ENCODE measurements at places on chromosomes 16 and 17.

DNA sequence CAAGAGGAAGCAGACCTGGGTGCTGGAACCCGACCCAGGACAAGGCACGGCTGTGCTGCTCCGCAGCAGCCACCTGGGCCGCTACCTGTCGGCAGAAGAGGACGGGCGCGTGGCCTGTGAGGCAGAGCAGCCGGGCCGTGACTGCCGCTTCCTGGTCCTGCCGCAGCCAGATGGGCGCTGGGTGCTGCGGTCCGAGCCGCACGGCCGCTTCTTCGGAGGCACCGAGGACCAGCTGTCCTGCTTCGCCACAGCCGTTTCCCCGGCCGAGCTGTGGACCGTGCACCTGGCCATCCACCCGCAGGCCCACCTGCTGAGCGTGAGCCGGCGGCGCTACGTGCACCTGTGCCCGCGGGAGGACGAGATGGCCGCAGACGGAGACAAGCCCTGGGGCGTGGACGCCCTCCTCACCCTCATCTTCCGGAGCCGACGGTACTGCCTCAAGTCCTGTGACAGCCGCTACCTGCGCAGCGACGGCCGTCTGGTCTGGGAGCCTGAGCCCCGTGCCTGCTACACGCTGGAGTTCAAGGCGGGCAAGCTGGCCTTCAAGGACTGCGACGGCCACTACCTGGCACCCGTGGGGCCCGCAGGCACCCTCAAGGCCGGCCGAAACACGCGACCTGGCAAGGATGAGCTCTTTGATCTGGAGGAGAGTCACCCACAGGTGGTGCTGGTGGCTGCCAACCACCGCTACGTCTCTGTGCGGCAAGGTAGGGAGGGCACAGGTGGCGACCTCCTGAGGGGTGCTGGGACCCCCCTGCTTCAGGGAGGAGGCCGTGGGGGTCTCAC is 667 bp downstream of the FSCN2 start:
- no peak for DNase-seq

- DNase-seq: no peak
Observed at GRCh38 chr17:80598813-80599545, 54.3 kb downstream of the RPTOR start.

DNA sequence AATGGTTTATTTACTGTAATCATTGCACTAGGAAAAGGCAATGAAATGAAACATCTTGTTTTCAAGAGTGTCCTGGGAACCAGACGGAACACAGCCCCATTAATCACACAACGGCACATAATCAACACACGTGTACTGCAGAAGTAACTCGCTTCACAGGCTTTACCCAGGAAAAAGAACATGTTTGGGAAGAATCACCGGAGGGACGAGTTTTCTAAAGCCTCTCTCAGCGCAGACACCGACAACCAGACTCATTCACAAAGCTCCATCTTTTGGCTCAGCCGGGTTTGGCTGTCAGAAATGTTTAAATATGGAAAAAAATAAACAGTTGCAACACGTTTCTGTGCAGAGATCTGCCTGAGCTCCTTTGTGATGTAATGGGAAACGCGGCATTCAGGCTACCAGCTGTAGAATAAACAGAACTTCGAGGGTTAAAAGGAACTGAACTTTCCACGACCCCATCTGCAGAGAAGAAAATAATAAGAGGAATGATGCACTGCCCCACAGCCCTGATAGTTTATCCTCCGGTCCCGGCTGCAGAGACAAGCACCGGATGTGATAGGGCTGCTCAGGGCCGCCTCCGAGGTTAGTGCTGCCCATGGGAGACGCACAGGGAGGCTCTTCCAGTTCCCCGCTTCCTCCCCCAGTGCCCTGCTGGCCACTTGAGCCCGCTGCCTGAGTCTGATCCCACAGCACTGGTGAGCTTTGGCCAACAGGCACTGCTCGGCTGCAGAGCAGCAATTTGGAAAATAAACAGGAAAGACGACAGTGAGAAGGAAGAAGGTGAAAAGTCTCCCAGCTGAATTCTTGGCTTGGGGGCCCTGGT is 119.8 kb downstream of the HIC1 start:
- DNase-seq: no peak

DNA sequence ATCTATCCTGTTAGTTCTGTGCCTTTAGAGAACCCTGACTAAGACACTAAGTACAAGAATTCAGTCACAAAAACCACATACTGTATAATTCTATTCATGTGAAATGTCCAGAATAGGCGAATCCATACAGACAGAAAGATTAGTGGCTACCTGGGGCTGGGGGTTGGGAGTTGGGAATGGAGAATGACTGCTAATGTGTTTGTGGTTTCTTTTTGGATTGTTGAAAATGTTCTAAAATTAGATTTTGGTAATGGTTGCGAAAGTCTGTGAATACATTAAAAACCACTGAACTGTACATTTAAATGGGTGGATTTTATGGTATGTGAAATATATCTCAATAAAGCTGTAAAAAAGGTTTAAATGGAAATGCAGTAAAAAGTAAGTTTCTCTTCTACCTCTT is 80.4 kb upstream of the AKTIP start:
- DNase-seq: no peak

GRCh38 chr17:81452551-81452950 is 57.3 kb downstream of the BAHCC1 start:
- DNase-seq: no peak

DNA sequence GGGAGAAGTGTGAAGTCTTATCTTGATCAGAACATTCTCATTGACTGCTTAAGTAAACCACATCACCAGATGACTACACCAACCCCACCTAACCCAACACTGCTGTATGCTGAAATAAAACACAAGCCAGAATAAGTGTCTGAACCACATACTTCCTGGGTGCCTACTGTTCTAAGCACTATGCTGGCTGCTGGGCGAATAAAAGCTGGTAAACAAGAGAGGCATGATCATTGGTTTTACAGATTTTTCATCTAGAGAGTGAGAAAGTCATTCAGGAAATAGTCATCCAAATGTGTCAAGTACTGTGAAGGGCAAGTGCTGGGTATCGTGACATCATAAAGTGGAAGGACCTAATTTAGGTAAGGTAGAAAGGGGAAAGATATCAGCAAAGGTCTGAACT is 199.0 kb upstream of the SOX9 start:
- DNase-seq: no peak

DNA sequence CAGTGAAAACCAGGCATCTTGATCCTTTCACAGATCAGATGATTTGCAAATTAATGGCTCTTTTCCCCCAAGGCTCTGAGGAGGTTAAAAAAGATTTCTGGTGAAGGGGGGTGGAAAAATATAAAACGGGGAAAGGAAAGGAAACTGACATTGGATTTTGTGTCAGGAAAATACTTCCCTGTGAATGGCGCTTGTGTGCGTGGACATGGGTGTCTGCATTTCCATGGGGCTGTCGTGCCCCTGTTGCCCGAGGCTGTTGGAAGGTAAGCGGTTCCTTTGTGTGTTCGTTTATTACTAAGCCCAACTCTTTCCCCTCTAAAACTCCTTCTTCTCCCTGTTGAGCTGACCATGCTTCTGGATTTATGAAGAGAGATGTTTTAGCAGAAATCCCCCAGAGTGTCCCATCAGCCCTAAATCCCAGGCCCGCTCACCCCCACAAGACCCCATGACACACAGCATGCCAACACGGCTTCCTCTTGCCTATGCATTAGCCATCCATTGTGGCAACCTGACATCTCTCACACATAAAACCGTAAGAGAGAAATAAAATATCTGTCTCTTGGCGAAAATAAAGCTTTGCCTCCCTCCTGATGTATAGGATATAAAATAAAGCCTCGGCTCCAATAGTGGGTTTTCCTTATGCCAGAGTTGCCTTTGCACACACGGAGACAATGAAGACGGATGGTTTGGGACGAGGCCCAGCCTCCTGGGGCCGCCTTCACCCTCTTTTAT is 7.3 kb upstream of the LHX1 start:
- no peak for DNase-seq

DNA sequence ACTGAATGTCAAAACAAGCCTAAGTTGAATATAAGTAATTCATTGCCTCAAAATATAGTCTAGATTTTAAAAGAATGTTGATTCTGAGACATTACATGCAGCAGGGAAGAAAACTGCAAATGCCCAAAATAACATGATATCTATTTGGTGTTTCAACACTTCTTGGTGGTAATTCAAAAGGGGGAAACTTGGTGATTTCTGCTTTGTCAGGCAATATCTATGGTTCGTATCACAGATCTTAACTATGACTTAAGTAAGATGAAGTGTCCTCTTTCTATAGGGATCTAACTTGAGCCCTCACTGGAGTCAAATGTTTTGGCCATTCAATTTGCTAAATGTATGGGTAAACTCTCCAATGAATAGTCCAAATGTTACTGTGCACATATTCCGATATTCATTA is 44.6 kb downstream of the GNA13 start:
- DNase-seq: no peak

DNA sequence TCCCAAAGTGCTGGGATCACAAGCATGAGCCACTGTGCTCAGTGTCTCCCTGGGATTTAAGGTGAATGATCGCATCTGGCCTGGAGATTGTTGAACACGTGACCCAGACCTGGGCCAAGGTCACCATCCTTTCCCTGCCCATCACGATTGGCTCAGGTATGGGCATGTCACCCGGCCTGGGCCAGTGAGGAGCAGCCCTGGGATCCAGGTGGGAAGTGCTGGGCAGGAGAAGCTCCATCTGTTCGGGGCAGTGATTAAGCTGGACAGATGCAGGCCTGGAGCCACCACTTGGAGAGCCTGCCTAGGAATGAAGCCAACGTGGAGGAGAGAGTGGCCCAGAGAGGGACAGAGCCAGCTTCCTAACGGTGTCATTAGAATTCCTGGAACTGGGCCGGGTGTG is 6.8 kb downstream of the LAT start:
- no peak for DNase-seq

DNA sequence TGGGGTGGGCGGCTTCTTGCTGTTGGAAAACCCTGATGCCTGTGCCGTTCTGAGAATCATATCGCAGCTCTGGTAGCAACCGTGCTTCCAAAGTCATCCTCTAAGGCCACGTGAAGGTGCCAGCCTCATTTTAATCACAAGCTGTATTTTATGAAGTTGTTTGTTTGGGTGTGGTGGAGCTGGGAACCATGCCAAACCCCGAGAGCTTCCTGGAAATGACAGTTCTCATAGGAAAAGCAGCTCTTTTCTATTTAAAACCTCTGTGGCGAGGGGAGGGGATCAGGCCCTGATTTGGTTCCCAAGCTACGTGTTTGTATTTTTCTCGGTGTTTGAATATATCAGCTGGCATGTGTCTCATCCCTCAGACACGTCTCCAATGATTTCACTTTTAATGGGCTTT is 21.7 kb downstream of the KNOP1 start:
- peak; percentile 60 for DNase-seq

DNA sequence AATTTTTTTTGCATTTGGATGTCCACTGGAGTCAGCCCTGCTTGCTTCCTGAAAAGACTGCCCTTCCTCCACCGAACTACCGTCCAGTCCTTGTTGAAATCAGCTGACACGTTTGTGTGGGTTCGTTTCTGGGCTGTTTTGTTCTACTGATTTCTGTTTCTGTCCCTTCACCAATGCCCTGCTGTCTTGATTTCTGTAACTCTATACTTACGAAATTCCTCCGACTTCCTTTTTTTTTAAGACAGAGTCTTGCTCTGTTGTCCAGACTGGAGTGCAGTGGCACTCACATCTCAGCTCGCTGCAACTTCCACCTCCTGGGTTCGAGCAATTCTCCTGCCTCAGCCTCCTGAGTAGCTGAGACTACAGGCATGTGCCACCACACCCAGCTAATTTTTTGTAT is 8.4 kb upstream of the GAA start:
- no peak for DNase-seq

DNA sequence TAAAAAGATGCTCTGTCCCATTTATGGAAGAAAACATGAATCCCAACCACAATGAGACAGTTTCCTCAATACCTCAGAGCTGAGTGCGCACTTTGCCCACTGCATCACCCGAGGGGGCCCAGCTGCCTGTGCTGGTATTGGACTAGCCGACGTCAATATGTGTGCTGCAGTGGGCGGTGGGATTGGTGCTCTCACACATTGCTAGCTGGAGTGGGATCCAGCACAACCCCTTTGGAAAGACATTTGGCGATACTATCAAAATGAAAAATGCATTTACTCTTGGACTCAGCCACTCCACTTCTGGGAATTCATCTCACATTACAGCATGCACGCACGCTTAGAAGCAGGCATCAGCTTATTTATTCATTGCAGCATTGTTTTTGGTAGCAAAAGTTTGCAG is 289.2 kb upstream of the FOXF1 start:
- no peak for DNase-seq

- no peak for DNase-seq
Observed at GRCh38 chr17:28551421-28552175, 826 bp downstream of the UNC119 start.

DNA sequence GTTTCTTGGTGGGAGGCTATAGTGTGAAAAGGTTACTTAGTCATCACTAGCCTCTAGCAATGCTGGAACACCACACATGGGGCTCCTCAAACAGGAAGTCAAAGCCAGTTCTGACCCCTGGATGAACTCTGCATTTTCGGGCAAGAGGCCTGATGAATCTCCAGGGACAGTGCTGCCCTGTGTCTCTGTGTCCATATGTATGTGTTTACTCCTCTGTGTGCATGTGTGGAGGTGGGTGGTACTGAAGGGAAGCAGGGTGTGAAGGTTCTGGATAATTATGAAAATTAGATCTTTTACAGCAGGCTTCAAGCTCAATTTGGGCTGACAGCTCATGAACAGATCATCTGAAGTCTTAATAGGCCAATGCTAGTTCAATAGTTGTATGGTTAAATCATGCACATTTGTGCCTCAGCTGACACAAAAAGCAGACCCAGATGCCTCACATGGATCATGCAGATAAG is 133.6 kb downstream of the SNX11 start:
- DNase-seq: no peak

DNA sequence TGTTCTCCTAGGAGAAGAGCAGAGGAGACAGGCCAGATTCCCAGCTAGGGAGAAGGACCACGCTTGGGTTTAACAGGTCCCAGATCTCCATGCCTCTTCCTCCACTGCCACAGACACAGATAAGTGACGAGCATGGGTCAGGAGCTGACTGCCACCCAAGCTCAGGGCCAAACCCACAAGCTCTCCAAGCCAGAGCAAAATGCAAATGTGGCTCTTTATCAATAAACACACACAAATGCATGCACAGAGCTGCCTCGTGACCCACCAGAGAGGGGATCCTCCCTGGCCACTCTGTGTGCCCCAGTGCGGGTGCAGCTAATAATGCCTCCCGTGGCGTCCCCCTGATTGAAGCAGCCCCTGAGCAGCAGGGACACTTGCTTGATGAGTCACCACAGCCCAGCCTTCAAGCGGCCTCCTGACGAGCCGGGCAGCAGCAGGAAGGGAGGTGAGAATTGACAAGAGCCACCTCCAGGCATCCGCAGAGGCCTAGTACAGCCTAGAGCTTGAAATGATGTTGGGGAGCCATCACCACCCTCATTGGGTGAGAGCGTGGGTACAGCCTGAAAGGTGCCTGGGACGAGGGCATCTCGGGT is 143.9 kb downstream of the CCDC182 start:
- DNase-seq: no peak

DNA sequence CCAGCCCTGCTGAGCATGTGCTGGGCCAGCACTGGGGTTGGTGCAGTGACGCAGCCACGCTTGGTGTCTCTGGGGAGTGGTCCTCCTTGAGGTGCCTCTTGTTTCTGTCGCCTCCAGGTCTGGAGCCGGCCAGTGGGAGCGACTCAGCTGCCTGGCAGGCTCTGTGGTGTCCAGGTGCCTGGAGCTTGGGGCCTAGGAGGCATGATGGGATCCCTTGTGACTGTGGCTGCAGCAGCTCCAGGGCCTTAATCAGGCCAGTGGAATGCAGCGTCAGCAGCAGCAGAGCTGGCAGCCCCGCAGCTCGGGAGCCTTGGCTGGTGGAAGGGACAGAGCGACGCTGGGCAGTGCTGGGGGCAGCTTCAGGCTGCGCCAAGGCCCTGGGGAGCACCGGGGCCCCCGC is 74.7 kb upstream of the CIBAR2 start:
- DNase-seq: no peak

All from activated CD4-positive, alpha-beta T cell treated with anti-CD3 and anti-CD28 coated beads for 4 hours (primary cell).